ENCODE measurements at places on chromosomes 1 and 21.

- no peaks in the 10 kb centered on the region for H3K27me3 ChIP-seq
- H3K4me1 ChIP-seq, result peaks cover 3% of the 10 kb centered on the region
- H3K36me3 ChIP-seq, result no peaks in the 10 kb centered on the region
Measured at GRCh38 chr1:40948741-40949443, 30.6 kb upstream of the CTPS1 start.

- no peak overlapping the region for H3K27ac ChIP-seq
- no peaks in the 10 kb centered on the region for H3K36me3 ChIP-seq
- no peak overlapping the region for H3K4me3 ChIP-seq
- no peak for DNase-seq
- H3K4me1 ChIP-seq, result no peaks in the 10 kb centered on the region
Measured at GRCh38 chr1:96400089-96400488, 321.5 kb upstream of the PTBP2 start.

- no peak overlapping the region for H3K27ac ChIP-seq
- no peak overlapping the region for H3K4me3 ChIP-seq
- H3K36me3 ChIP-seq, result peaks cover 45% of the 10 kb centered on the region
- no peak for DNase-seq
- H3K27me3 ChIP-seq, result no peaks in the 10 kb centered on the region
- peaks cover 36% of the 10 kb centered on the region for H3K4me1 ChIP-seq
Measured at GRCh38 chr1:160207771-160208556, 2.8 kb downstream of the PEA15 start.

GRCh38 chr1:228038387-228039005 is 31.7 kb downstream of the WNT3A start:
- no peaks in the 10 kb centered on the region for H3K36me3 ChIP-seq
- no peaks in the 10 kb centered on the region for H3K4me1 ChIP-seq
- H3K4me3 ChIP-seq, result no peak overlapping the region
